ENCODE measurements at places on chromosomes 3 and 15.

DNA sequence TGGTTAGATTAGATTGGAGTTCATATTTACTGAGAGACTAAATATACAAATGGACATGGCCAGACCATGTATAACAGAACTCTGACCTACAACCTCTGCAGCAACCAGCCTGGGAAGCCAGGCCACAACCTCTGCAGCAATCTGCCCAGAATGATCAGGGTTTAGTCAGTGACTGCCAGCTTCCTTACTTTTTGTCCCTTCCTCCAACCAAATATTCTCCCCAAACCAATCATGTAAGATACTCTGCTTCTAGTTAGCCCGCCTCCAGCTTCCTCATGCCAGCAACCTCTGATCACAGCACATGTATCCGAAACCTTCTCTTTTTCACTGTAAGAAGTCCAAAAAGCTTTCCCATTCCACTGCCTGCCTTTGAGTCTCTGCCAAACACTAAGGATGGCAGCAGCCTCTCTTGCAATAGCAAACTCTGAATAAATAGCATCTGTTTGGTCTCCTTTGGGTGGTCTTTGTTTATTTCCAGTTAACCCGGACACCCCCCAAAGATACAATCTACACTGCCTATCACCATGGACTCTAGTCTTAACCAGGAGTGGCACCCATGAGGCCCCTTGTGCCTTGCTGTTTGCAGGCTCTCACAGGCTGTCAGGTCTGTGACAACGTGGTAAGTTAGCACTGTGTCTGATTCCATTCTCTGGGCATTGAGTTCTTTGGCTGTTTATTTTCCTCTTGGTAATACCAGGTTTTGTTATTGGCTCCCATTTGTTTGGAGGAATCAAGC lies 102.2 kb downstream of the ERC2 start:
- no peak for DNase-seq

DNA sequence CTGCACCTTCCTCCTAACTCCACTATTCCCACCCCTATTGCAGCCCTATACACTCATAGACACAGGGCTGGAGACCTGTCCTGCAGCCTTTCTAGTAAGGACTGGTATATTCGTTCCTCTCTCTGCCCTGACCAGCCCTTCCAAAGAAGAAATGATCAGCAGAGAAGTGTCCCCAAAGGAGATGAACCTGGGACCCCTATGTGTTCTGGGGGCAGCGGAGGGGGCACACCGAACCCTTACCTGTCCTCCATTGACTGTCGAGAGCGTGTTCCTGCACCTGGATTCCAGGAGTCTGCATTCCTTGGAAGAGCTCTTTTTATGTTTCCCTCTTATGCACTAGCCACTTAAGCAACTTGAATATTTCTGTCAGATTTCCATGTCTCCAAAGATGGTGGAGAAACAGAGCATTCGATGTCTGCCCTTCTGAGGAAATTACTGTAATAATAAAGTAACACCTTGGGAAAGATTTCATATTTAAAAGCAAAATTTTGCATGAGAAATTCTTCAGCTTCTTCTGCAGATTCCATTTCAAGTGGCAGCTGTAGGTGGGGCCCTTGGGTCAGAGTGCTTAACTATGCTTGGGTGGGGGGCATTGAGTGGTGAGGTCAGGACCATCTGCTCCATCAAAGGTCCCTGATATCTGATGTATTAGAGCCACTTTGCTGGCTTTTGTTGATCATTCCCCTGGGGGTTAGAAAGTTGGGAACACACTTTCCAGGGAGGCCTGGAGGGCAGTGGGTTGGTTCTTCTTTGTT lies 6.3 kb downstream of the EPHB1 start:
- DNase-seq: no peak

DNA sequence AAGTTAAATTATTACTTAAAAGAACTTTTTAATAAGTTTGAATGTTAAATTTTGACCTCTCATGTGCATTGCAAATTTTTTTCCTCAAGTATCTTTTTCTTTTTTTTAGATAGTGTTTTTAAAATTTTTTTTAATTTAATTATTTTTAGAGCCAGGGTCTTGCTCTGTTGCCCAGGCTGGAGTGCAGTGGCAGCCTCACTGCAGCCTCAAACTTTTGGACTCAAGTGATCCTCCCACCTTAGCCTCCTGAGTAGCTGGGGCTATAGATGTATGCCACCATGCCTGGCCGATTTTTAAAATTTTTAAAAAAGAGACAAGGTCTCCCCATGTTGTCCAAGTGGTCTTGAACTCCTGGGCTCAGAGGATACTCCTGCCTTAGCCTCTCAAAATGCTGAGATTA lies 14.4 kb downstream of the PDE8A start:
- no peak for DNase-seq

GRCh38 chr3:38119821-38120692 lies 16.9 kb downstream of the ACAA1 start:
- DNase-seq: no peak

DNA sequence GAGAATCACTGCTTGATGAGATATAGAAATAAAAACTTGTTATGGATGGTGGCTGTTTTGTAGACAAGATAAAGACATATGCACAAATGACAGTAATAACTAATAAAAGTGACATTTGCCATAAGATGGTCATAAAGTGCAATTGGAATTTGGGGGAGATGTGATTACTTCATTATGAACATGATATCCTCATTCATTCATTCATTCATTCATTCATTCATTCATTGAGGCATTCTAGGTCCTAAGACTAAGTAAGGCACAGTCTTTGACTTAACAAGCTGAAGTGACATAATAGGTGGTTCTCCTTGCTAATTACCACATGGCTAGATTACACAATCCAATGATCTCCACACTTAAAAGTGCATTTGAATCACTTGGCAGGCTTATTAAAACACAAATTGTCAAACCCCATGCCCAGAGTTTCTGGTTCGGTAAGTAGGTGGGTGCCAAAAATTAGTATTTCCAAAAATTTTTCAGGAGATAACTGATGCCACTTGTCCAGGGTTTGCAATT lies 18.9 kb downstream of the RAP2B start:
- DNase-seq: no peak

DNA sequence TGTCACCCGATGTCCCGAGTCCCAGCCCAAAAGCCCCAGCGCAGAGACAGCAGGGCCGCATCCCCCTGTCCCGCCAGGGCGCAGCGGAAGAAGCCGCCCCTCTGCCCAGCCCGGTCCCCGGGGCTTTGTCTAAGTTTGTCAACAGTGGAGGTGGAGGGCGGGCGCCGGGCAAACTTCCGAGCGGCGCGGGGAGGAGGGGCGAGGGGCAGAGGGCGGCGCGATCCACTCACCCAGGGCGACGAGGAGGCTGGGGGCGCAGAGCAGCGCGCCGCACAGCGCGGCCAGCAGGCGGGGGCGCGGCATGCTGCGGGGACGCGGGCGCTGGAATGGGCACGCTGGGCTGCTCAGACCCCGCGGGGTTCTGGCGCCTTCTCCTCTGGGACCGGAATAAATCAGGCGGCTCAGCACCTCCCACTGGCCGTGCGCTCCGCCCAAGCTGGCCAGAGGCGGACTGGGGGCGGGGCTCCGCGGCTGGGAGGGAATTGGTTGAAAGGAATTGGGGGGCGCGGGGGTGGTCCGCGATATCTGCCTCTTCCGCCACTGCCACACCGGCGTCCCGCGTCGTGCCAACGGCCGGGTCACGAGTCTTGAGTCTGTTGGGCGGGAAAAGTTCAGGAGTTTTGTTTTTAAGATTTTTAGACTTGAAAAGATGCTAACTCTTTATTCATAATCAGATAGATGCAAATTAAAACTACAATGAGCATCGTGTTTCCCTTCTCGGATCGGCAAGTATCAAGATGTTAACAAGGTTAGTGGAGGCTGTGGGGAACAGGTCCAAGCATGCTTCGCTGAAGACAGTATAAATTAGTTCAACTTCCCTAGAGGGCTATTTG lies at the start of gene MFGE8:
Gene MFGE8 (minus strand): TSS at position 363 of the 833 bp plus-strand sequence. CDS start 60 bp downstream, at position 303.
- DNase-seq: no peak

DNA sequence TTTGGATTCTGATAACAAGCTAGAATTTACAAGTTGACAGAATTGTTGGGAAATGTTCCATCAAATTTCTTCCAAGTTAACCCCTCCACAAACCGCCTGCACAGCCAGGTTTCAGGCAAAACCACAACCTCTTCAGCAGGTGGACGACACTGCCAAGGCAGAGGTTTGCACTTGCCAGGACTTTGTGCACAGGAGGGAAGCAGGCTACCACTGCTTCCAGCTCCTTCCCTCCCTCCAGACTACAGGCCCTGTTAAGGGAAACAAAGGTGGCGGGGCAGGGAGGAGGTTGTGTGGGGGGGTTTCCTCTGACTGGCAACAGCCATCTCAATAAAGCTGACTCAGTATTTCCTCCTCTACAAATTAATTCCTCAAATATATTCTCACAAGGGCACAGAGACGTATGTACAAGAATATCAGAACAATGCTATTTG lies 42.2 kb downstream of the TBC1D2B start:
- DNase-seq: no peak

GRCh38 chr15:70995383-70995970 lies 102.9 kb downstream of the LRRC49 start:
- no peak for DNase-seq

- DNase-seq: no peak
Measured at GRCh38 chr15:101232677-101233076, 19.2 kb downstream of the CHSY1 start.

- DNase-seq: no peak
Measured at GRCh38 chr15:72057548-72058091, 60.3 kb downstream of the MYO9A start.
